ENCODE measurements at places on chromosomes 11 and 22. TPM values are rescaled to one million over a fixed set of nuclear protein-coding genes. Genes with fewer than 3 reads are reported as not detected.

MS4A3 gene
- total RNA-seq = not detected

SORL1 gene
- total RNA-seq = 0.12 TPM

TIMM10B gene
- 52.7 TPM for total RNA-seq

CARD18 gene
- total RNA-seq = not detected

ROBO4 gene
- 1.1 TPM for total RNA-seq
